ENCODE measurements at places on chromosomes 1 and 21. TPM values are rescaled to one million over a fixed set of nuclear protein-coding genes. Genes with fewer than 3 reads are reported as not detected.

GRCh38 chr1:29499104-29499650 lies 262.9 kb downstream of the PTPRU start:
- no peak for DNase-seq

UBIAD1 gene
- 9.9 TPM for total RNA-seq

DNA sequence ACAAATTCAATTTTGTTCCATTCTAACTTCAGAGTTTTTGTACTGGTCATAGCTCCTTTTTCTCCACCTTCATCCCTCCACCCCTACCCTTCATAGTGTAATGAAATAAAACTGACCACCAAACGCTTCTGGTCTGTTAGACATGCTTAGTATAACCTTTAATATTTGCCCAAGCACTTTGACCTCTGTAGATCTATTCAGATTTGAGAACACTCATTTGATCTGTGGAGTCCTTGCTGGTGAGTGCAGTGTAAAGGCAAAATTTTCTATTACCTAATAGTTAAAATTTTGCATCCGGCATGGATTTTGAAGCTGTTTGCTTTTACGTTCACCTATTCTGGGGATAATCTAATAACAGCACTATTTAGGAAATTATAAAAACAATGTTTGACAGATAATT lies 41.2 kb downstream of the TMEM200B start:
- no peak for DNase-seq

- no peak for DNase-seq
Measured at GRCh38 chr1:176983731-176984130, 180.8 kb downstream of the ASTN1 start.

DNA sequence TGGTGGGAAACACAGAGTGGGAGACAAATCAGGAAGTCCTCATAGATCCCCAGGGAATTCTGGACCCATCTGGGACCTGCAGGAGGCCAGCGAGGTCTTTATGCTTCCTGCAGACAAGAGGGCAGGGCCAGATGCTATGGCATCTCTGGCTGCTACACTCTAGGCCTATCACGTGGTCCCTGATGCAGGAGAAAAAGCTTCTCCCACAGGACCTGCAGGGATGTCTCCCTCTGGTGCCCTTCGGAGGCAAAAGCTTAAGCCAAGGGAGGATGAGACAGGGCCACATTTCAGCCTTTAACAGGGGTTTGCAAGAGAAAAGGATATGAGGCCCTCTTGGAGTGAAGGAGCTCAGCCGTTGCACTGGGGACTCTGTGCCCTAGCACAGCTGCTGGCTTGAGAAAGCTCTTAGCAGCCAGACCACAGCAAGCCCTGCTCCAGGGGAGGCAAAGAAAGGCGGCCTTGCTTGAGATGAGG lies 243.0 kb downstream of the C1orf94 start:
- DNase-seq, result no peak

DNA sequence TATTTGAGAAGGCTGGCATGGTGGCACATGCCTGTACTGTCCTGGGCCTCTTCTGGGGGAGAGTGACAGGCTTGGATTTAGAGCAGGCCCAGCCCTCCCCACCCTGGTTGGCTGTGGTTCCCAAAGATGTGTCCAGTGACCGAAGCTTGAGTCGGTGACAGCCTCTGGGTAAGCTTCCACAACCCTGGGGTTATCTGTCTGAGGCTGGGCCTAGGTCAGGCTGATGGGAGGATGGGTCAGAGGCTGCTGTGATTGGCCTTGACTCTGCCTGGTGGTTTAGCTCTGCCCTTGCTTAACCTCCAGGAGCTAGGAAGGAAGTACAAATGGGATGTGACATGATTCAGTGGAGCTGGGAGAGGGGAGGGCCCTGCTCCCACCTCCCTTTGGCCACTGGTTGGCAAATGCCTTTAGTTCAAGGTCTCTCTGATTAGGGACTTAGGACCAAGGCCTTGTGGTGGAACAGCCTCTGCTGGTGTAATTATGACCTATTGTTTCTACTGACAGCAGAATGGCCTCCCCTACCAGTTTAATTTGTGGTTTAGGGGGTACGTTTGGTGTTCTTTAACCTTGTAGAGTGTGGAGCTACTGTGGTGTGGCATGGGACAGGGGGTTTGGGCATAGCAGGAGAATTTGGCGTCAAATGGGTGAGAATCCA lies 16.6 kb downstream of the NUDC start:
- no peak for DNase-seq

DNA sequence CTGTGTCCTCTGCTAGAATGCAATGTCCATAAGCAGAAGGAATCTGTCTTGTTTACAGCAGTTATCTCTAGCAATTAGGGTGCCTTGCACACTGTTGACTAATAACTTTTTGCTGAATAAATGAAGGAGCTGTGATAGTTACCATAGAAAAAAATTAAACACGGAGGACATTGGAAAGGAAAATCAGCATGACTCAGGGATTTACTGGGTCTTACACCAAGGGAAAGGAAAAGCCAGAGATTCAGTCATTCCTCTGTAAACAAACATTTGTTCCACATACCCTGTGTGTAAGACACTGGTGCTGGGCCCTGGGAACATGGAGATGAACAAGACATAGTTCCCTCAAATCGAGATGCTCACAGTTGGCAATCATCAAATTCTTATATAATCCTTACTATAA lies 183.3 kb downstream of the PTGER3 start:
- peak; percentile 91 for DNase-seq

GRCh38 chr1:170863621-170864020 lies 71.7 kb upstream of the MROH9 start:
- DNase-seq, result no peak

- no peak for DNase-seq
Measured at GRCh38 chr1:223815865-223816264, 29.9 kb downstream of the TP53BP2 start.

DNA sequence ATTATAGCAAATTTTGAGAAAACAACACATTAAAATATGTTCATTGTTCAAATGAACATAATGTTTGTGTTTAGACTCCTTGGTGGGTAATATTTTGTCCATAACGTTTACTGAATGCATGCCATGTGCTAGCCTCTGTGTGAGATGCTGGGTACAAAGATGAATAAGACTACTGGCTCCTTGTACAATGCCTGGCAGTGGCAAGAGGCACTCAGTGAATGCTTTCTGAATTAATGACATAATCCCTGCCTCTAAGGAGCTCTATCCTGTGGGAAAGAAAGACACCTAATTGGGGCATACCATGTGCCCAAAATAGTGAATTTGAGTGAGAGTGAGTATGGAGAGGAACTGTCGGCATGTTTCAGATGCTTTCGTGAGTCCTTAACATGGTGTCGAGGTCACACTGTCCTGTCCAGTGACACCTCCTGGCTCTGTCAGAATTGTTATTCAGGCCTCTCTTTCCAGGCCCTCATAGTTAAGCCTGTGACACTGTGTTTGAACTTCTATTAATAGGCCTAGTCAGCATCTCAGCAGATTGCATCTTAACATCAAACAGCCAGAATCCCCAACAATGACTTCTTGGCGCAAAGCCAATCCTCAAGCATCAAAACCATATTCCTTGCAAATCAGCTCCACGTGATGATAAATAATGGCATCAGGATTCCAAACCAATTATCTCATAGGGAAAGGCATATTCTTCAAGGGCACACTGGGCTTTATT lies 32.8 kb upstream of the S1PR1 start:
- no peak for DNase-seq

MSH4 gene
- total RNA-seq, result not detected

LRRC71 gene
- total RNA-seq, result not detected

TXNIP gene
- 102 TPM for total RNA-seq

DNA sequence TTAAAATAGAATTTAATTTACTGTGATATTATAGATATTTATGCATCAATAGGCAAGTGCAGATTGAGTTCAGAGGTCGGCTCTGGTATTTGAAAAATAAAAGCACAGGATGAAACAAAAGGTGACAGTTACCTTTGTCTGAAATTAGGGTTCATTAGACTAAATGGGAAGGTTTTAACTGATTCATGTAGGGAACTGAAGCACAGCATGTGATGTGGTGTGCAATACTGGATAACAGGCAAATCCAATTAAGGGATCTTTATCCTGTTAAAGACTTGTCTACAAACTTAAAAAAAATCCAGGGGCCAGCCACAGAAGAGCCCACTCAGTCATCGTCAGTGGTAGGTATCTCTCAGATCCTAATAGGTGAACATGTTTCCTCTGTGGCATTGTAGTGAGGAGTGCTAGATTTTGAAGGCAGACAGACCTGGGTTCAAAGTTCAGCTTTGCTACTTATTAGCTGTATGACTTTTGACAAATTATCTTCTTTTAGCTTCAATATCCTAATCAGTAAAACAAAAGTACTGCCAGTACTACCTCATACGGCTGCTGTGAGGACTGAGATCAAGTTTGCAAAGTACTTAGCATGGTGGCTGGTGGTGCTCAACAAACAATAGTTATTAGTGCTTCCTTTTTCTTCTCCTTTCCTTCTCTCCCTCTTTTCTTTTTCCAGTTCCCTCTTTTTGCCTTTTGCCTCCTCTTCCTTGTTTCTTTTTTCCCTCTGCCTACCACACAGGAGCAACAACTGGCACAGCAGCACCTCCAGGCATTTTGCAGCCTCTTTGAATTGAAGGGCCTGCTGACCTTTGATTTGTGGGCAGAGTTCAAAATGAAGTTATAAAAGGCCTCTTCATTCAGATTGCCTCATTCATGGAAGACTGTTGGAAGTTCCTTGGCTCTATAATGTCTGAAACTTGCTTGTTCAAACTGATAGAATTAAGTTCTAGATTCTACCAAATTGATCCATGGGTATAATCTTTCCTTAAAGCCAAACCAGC lies 44.9 kb upstream of the FOXD3 start:
- DNase-seq, result no peak

DNA sequence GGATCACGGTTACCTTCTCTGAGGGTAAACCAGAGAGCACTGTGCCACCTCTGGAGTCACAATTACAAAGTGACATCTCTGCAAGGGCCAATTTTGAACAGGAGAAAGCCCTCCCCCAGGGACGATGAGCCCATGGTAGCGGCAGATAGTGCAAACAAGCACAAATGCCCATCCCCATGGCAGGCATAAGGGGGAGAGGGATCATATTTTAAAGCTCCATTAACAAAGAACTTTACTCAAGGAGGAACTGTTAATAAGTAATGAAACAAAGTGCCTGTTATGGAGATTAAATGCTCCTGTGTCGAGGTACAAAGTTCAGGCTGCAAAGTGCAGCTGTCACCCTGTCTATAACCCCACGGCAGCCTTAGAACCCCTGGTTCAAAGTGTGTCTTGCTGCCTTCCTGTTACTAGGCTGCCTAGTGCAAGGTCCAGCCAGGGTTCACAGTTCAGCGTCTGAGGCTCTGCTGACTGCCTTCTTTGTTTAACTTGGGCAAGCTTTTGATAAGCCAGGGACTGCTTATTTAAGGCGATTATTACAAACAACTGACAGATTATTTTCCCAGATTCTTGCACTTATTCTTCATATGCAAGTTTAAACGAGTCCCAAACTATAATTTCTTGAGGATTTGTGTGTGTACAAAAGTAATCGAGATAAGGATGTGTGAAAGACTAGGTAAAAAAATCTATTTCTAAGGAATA lies 75.7 kb upstream of the NRIP1 start:
- no peak for DNase-seq

MX1 gene
- total RNA-seq, result 39.6 TPM

TMEM82 gene
- total RNA-seq, result not detected

DNA sequence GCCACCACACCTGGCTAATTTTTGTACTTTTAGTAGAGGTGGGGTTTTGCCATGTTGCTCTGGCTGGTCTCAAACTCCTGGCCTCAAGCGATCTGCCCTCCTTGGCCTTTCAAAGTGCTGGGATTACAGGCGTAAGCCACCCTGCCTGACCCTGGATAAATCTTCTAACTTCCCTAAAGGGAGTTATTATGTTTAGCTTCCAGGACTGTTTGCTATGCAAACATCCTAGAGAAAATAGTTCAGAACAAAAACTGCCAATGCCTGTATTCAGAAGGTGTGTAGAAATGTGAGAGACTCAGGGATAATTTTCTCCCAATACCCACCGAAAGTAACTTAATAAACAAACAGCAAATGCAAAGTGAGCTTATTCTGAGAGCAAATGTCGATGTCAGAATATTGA lies 301.2 kb downstream of the TGFB2 start:
- DNase-seq, result no peak

Measured in H4 (cell line).